ENCODE measurements at places on chromosomes 2 and 18.

DNA sequence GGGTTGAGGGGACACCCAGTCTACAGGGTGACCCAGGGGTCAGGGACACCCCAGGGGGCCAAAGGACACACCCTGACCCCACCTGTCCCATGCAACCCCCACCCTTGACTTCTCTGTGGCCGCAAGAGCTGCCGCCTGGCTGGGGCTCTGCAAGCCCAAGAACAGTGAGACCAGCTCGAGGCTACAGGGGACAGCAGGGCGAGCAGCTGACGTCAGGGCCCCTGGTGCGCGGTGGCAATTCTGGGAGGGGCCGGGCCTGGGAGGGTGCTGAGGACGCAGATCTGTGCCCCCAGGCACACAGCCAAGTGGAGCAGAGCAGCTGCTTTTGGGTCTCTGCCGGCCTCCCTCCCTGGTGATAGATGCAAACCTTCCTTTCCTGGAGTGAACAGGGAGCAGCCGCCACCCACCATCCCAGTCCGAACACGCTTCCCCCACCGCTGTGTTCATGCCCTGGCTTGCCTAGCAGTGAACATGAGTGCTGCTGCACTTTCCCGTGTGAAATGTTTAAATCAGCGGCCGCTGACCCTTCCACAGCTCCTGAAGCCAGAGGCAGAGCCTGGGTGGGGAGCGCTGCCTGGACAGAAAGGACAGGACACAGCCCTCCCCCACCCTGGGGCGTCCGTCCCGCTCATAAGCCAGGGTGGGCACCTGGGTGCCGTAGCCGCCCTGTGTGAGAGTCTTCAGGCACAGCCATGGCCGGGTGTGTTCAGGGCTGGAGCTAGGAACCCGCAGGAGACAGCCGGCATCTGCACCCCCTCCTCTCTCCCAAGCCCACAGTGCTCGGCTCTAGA is 46.9 kb downstream of the SLC66A2 start:
- DNase-seq = no peak

DNA sequence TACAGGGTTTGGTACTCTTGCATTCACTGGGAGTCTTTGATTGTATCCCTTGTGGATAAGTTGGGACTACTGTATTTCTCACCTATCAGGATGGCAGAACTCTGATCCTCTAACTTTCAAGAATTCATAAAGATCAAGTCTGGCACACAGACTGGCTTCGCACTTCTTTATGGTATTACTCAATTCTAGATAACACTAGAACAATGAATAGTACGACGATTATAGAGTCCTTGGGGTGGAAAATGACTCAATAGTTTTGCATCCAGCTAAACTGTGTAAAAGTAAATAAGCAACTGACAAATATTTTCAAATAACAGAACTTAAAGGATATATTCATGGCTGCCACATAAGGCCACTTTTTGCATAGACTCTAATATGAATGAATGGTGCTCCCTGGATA is 103.4 kb upstream of the MEX3C start:
- no peak for DNase-seq

- DNase-seq = no peak
Measured at GRCh38 chr2:20496076-20496872, 49.4 kb downstream of the RHOB start.

- DNase-seq = no peak
Measured at GRCh38 chr2:96947949-96948833, 38.2 kb downstream of the FAM178B start.

DNA sequence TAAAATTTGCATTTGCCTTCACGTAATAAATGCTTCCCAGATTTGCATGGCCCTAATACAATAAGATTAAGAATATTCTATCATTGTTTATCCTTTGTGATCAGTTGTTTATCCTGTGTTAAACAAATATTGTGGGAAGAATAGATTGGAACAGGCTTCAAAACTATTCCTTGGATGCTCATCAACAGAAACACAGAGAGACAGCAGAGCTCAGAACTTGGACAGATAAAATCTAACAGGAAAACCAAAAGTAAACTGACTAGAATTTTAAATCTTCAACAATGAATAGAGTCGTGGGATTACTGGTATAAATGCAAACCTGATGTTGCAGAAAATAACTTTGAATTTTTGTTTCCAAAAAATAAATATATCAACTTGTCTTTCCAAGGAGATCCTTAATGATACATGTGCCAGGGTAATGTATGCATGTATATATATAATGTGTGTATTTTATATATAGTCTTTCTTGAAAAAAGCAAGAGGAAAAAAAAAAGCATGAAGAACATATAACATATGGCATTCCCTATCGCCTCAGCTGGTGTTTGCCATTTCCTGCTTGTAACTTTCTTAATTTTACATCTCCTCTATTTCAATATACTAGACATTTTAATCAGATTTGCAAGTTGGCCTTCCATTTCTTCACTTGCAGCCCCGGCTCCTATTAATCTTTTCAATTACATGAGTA is 59.9 kb upstream of the TANK start:
- DNase-seq = no peak

GRCh38 chr2:102514061-102514785 is 41.2 kb downstream of the SLC9A4 start:
- DNase-seq = no peak

DNA sequence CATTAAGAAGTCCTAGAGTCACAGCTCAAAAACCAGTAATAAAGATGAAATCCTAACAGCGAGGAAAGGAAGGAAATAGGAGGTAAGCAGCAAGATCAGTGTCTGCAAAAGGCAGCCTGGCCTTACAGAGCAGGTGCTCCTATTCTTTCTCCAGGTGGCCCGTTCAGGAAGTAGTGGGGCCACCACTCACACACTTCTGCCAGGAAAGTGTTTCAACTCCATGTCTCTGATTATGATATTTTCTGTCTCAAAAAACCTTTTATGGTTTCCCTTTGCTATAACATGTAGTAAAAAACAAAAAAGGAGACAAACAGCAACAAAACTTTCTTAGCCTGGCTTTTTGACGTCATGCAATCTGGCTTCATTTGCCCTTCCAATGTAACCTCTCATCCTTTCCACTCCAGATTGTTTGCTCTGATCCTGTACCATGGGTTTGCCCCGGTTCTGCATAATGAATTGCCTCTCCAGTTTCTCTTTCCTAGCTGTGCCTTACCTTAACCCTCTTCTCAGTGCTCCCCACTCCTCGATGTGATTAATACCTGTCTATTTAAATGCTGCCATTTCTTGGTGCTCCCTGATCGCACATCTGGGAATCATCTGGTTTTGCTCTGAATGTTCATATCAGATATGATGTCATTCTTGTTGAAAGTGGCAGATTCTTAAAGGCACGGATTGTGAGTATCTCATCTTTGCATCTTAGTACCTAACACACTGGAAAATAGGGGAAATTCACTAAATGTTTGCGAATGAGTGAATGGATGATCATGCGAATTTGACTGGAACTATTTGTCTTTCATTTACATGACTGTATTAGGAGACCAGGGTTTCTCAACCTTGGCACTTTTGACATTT is 50.6 kb upstream of the PTPRM start:
- DNase-seq = no peak

DNA sequence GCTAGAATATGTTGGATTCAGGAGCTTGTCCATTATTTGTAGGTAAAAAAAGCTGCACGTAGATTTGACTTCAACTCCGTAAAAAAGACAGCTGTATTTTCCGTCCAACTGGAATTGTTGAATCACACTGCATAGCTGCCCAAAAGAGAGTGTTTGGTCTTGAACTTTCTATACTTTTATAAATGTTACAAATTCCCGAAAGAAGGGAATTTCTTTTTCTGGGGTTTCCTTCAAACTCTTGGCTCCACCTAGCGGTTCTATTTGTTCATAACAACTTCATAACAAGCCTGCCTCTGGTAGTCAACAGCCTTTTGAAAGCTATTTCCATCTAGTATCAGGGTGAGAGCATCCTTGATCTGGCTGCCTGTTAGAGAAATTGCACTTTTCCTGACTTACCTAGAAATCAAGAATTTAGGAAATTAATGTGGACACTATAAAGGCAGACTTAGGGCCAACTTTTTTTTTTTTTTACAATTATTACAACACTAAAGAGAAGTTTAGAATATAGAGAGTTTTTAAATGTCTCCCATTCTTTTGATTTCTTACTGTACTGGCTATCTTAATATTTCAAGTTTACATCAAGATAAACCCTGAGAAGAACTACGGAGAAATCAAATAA is 48.1 kb downstream of the TMEM185B start:
- DNase-seq = peak; percentile 72

DNA sequence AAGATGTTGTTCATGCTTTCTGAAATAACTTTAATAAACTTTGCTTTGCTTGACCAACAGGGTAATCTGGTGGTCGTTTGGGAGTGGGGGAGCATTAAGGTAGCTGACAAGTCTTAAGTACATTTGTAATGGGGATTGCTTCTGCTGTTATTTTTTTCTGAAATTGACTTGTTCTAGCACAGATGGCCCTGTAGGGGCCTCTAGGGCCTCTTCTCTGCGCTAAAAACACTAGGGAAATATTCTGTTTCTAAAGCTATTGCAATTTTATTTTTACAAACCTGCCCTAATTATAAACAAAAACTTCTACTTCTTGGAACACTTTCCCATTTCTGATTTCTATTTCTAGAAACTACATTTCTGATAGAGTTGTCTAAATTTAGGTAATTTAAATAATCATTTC is 191.3 kb upstream of the KCNJ3 start:
- no peak for DNase-seq

DNA sequence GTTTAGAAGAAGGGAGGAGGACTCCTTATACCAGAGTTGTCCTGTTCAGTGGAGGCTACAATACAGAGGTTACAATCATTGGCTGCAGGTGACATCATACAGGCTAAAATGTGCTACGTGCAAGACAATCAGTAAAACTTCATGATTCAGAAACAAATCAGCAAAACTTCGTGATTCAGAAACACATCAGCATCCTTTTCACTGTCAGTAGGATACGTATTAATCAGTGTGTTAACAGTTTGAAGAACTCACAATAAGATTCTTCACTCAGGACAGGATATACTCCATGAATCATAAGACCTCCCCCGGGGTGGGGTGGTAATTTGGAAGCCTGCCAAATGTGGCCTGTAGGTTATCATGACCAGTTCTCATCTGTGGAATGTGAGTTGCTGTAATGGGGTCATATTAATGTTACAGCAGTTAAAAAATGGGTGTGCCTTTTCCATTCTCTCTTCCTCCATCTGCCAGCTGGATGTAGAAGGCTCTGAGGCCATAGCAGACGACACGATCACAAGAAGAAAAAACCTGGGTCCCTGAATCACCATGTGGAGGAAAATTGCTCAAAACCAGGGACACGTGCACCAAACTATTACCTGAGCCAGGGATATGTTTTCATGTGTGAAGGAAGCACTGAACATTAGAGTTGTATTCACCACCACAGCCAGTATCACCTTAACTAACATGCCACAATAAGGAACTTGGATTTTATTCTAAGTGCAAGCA is 134.8 kb upstream of the CREB1 start:
- DNase-seq = no peak

DNA sequence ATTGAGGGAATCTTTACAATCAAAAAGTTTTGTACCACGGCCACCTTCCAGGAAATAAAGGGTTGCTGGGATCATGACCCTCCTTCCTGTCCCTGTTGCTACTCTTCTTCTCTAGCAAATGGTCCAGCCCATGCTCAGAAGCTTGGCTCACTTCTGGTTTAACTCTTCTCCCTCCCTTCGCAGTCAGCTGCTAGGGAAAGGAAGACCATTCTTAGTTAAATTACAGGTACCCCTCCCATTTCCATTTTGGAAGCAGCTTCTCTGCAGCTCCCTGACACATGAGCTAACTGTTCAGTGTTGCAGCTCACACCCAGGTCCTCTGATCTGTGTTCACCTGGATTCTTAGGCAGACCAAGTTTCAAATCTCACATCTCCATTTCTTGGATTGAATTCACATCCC is 100.3 kb downstream of the DOCK10 start:
- no peak for DNase-seq

DNA sequence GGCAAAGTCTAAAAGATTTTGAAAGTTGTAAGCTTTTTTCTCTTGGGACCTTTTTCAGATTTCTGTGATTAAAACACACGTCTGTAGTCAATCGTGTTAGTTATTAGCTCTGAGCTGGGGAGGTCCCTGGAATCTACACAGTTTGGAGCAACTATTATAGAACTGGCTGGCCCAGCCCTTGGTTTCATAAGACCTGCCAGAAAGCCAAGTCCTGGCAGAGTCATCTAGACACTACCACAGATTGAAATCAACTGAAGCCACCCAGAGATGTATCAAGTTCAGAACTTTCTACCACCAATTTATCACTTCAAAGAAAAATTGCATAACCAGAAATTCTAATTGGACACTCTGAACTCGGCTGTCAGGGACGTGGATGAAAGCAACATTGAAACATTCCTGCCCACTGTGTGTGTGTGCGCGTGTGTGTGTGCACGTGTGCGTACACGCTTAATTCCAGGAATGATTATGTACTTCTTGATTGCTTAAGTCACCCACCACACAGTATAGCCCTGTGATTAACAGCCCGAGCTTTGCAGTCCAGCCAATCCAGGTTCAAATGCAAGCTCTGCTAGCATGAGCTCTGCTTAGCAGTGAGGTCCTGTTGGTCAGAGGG is 126.3 kb downstream of the TPGS2 start:
- DNase-seq = no peak

- DNase-seq = no peak
Measured at GRCh38 chr2:9326975-9327374, 96.4 kb downstream of the ITGB1BP1 start.

GRCh38 chr18:26719896-26720295 is 145.6 kb downstream of the AQP4 start:
- DNase-seq = no peak

- DNase-seq = no peak
Measured at GRCh38 chr2:3102081-3102921, 275.3 kb downstream of the EIPR1 start.

DNA sequence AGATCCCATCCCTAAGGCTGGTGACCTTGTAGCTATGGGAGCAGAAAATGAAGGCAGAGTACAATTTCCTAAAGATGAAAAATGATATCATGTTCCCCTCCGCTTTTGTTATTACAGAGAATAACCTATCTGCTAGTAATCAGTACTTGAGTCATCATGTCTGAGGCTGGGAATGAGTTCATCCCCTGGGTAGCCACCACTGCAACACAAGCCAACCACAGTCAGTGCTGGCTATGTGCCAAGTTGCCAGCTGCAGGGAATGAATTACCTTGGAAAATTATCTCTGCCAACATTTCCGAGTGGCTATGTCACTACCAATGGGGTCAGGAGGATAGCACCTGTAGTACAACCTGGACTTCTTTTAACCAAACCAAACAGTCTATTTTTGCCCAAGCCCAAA is 1094.7 kb upstream of the DDX18 start:
- DNase-seq = no peak

DNA sequence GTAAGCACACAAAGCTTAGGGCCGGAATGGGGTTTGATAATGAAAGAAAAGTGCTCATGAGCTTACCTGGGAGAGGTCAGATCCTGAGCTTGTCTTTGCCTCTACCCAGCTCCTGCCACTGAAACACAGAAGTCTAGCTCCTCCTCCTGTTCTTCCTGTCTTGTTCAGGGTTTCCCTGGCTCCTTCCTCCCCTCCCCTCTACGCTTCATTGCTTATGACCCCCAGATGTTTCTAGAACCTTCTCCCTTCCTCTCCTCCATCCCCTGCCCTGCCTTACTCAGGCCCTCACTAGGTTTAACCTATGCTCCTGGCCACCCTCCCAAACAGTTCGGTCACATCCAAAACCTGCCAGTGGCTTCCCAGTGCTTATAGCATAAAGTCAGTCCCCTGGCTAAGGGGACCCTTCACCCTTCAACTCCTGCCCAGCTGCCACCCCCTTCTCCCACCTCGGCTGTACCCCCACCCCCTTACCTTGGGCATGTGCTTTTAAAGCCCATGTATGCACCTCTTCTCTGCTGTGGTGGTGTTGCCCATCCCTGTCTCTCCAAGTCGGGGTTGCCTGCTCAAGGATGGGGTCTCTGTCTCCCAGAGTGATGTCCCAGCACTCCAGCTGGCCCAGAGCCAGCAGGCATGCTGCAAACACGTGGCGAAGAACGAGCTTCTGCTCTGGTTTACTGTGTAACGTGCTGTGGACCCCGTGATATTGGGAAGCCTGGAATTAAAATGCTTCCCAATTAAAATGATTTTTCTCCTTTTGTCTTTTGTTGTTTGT is 233.6 kb downstream of the TPGS2 start:
- no peak for DNase-seq

All from CD4-positive, alpha-beta T cell treated with Interleukin-2 at 100 ng/mL for 4 hours (primary cell).